ENCODE measurements at places on chromosomes 5 and 9. TPM values are rescaled to one million over a fixed set of nuclear protein-coding genes. Genes with fewer than 3 reads are reported as not detected.

DNA sequence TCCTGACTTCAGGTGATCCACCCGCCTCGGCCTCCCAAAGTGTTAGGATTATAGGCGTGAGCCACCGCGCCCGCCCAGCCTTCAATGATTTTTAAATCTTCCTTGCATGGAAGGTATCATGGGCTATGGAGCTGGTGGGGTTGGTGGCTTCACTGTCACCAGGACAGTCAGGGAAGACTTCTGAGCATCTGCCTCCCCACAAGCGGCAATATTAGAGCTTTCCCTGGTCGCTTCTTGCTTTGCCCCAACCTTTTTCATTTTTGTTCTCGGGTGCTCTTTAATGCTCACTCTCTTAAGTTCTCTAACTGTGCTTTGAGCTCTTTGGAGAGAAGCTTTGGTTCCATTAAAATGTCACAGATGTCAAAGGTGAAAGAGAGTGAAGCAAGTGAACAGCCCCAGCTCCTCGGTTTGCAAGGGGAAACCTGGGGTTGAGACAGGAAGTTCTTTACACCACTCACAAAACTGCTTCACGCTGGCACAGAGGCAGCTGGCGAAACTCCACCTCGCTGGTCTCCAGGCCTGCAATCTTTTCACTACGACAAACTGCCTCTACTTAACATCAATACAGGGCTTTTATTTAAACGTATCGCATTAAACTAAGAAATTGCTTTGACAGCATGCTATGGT, 142.5 kb upstream of the RETREG1 start:
- peak; percentile 8 for DNase-seq

DNA sequence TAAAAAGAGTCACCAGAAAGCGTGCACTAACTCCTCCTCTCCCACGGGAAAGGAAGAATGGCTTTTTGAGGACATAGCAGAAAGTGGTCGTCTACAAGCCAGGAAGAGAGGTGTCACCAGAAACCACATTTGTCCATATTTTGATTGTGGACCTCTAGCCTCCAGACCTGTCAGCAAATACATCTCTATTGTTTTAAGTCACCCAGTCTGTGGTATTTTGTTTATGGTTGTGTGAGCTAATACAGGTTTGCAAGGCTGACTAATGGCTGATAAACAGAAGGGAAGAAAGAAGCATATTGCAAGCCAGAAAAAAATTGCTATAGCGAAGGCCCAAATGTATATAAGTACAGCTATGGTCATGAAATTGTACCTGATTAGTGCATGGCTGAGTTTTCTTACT, 21.4 kb downstream of the WDR70 start:
- no peak for DNase-seq

CDH9 gene
- not detected for total RNA-seq

DNA sequence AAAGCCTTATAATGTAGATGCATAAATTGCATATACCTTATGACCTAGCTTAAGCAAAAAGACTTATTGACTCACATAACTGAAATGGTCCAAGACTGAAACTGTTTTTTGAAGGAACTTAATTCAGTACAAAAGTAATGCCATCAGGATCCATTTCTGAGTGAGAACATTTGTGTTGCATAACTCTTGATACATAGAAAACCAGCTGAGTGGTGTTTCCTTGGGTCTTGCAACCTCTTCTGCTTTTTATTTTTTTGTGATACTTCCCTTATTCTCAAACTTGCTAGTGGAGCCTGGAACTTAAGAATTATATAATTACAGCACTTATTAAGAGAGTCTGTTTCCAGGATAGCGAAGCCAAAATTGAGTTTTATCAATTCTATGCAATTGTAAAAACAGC, 272.0 kb downstream of the MAN2A1 start:
- DNase-seq, result no peak

GRCh38 chr5:448766-449090, 5.8 kb downstream of the EXOC3 start:
- no peak for DNase-seq
